Glutamatergic neuron (in vitro differentiated cells): ENCODE measurements at places on chromosomes 7 and 10.

DNA sequence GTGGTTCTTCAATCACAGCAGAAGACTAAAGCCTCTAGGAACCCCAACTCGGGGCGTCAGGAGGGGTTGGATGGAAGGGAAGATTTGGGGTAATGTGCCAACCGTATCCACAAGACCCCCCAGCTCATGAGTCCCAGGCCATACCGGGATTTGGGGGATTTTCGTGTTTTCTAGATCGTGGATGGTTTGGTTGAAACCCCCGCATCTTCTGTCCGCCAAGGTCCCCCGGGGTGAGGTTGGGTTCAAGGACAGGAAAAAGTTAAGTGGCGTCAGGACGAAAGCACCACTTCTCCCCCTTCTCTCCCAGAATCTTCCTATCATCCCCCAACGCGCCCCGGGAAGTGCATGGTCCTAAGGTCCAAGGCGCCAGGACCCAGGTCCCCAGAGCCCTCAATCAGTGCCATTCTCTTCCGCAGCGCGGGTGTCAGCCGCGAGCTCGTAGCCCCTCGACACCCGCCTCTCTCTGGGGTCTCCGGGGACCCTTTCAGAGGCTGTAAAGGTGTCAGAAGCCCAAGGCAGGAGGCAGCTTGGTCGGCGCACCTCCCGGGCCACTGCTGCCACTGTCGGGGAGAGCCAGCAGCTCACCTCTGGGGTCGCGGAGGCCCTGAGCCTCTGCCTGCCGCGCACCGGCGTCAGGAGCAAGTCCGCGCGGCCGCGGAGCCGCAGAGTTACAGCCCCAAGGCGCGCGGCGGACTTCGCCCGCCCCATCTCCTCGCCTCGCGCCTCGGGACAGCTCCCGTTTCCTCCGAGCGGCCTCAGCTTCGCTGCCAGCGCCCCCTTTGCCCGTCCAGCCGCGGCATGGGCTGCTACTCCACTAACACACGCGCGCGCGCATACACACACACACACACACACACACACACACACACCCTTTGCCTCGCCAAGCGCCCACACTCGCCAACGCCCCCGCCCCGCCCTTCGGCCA, 1.5 kb downstream of the MKX start:
- peak; percentile 52 for DNase-seq

GRCh38 chr10:71193516-71193915, 18.9 kb upstream of the UNC5B start:
- DNase-seq = no peak

DNA sequence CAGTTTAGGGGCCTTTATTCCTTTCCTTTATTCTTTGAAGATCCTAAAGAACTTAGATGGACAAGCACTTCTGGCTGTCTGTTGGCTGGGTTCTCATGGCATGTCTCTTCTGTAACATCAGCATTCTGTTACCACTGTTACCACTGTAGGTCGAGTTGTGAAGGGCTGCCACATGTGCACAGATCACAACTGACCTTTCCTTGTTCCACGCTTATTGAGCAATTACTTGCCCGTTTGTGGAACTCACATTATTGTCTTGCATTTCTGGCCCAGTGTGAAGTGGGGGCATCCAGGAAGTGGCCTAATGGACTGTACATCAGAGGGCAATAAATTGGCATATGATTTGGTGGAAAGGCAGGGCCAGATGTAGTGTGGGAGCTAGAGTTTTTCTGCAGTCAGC, 23.7 kb downstream of the GBF1 start:
- no peak for DNase-seq

- no peak for DNase-seq
Observed at GRCh38 chr10:95544783-95545500, 16.2 kb downstream of the SORBS1 start.

GRCh38 chr10:131155876-131156230, 155.7 kb downstream of the TCERG1L start:
- DNase-seq = no peak

DNA sequence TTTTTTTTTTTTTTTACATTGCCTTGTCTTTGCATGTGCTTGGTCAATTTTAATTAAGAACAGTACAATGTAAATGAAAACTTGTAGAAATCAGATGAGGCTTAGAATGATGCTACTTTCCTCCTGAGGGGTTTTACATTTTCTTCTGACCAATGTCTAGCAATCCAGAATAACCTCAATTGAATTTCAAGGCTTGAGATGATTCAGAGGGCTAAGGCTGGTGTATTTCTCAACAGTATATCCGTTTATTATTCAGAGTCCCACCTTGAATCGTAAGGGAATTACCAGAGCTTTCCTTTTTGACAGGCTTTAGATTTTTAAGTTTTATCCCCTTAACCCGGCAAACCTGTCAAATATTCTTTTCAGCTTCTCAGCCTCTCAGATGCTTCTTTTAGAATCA, 231.2 kb upstream of the STK17A start:
- no peak for DNase-seq

DNA sequence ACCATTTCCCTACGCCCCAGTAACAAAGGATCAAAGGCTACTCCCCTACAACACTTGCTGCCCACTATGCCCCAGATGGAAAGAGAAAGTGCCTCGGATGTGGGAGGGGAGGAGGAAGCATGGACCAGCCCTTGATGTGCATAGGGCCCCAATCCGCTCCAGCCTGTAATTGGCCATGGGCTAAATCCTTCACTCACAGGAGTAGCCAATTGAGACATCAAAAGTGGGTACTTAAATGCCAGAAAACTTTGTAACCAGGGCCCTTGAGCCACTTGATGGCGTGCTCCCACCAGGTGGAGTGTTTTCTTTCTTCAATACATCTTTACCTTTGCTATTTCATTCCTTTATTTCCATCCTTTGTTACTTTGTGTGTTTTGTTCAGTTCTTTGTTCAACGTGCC, 500.5 kb upstream of the LRRN3 start:
- DNase-seq = no peak

- no peak for DNase-seq
Observed at GRCh38 chr10:1631282-1631681, 106.0 kb downstream of the ADARB2 start.

GRCh38 chr7:9026121-9026520, 592.7 kb downstream of the NXPH1 start:
- no peak for DNase-seq

DNA sequence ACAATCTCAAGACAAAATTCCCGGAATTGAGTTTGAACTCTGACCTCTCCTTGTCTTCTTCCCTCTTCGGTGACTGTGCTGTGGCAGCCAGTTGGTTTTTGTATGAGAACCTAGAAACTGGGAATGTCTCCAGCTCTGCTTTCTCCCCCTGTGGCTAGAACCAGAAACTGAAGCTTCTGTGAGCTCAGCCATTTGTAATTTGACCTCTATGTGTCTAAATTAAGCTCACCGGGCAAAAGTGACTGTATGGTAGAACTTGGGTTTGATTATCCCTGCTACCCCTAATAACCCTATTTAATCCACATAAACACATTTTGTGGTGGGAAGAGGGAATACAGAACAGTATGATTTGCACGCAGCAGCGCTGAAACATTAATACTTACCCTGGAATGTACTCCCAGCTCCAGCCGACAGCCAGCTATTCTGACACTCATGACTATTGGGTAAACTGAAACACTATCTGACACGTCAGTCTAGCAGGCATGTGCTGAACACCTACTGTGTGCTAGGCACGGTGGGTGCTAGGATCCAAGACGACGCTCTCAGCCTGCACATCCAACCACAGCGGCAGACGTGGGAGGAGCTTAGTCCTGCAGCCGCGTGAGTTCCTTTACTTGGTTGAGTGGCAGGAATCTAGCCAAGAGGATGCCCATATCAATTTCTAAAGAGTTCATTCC, 324.8 kb downstream of the SFMBT2 start:
- DNase-seq = no peak

GRCh38 chr7:148492157-148492860, 98.3 kb upstream of the C7orf33 start:
- no peak for DNase-seq
